GM23338 (cell line): ENCODE measurements at places on chromosomes 5 and 9. TPM values are rescaled to one million over a fixed set of nuclear protein-coding genes. Genes with fewer than 3 reads are reported as not detected.

Gene PGM5
- total RNA-seq, result not detected in 2 replicates

Gene HSD17B3
- total RNA-seq, result not detected in 2 replicates

- peak; percentile 68 for DNase-seq
These were observed 157.2 kb upstream of the DMRT1 start for GRCh38 chr9:684054-684890.

GRCh38 chr5:97412959-97413358, 229.9 kb upstream of the RIOK2 start:
- no peak for DNase-seq

- DNase-seq, result no peak
These were observed 79.0 kb upstream of the RNF38 start for GRCh38 chr9:36479101-36479500.

DNA sequence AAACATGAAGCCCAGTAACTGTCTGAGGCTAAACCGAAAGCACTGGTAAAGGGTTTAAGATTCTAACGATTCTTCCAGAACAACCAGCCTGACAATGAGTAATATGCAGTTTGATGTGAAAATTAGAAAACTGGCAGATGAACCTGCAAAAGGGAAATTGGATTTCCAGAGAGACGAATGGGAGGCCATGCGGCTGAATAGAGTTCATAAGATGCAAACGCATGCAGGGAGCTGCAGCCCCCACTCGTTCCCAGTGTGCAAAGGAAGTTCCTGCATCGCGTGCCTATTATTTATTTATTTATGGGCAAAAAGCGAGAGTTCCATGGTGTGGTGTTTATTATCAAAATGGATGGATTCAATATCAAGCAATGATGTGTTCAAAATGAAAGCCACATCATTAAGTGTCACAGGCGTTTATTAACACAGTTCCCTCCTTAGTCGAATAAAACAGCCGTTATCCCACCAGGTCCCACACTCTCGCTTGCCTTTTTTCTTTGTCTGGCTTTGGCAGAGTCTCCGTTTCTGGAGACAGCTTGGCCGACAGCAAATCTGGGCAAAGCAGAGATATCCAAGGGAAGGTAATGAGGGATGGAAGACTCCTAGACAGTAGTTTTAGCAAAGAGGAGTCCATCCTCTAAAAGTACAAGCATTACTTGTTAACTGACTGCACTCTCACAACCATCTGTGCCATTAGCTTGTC, 451.4 kb downstream of the KDM4C start:
- no peak for DNase-seq

DNA sequence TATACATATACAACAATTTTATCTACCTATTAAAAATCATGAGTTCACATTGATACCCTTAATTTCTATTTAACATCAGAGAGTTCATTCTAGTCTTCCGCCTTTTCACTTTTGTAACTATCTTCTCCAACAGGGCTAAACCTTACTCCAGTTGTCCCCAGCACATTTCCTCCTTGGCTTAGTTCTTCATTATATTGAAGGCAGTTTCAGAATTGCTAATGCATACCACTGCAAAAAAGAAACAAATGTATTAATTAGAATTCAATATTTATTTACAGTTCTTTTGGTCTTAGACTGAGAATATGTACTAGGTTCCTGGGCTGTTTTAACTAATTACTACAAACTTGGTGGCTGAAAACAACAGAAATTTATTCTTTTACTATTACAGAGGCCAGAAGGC, 132.5 kb downstream of the WDR70 start:
- no peak for DNase-seq

GRCh38 chr5:157116483-157116954, 7.7 kb upstream of the HAVCR2 start:
- no peak for DNase-seq

Gene CCDC183
- total RNA-seq, result 1.1 and 2.9 TPM in 2 replicates

DNA sequence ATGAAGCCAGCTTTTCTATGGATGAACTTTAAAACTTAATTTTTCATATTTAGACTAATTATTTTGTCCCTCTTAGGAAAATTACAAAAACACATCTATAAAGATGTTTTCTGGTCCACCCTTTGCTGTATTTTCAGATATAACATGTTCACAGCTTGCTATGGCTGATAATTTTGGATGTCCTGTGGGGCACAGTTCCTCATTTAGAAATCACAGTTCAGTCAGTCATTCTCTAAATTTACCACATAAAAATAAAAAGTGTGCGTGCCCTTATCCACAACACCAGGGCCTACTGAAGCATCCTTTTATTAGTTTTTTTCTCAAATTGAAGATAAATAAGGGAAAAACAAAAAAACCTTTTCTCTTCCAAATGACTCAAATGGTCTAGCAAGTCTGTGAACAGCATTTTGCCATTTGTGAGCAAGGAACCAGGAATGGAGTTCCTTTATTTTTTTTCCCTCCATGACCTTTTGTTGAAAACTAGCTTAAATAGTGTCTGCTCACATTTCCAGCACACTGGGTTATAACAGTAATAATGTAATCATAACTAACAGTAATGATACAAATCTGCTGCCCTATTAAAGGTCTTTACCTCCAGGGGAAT, 87.1 kb downstream of the CEMIP2 start:
- no peak for DNase-seq

Gene SLC4A9
- 0.08 TPM in 1 of 2 replicates, not detected in the other for total RNA-seq

DNA sequence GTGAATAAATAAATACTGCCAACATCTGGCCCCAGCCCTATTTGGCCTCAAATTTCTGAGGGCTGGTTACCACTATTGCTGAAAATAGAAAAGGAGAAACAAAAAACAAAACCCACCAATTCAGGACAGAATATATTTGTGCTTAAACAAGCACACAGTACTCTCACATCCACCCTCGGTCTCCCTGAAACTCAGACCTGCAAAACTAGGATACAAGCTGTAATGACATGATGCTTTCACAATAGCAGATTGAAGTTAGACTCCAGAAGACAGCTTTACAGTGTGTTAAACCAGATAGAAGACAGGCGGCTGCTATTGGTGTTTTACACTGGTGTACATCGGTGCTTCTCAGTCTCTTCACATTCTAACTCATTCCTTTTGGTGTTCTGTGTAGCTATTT, 214.9 kb upstream of the DMRT1 start:
- DNase-seq, result no peak

Gene TXNDC8
- total RNA-seq, result not detected in 2 replicates

Gene KCNMB1
- 0.17 and 0.23 TPM in 2 replicates for total RNA-seq

GRCh38 chr9:20636888-20637440, 14.7 kb upstream of the MLLT3 start:
- peak; percentile 58 for DNase-seq

Gene CDX1
- not detected in 2 replicates for total RNA-seq

DNA sequence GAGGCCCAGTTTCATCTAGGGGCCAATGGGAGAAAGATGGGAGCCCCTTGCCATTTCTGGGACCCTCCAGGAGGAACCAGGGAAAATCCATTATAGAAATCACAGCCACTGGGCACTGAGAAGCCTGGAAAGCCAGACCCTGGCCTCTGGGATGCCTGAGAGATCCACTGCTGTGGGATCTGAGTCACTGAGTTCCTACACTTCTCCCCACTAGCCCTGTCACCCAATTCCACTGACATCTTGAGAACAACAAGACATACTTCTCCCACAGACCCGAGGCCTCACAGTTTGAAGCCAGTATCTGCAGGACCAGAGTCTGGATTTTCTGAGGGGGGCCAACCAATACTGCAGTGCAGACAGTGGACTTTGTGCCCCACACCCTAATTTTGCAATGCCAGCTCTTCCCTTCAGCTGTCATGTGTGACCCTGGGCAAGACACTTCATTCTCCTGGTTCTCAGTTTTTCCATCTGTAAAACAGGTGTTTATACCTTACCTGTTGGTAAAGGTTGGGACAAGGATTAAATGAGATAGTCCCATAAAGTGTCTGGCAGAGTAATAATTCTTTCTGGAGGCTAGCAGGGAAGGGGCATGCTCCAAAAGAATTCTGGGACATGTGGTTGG, 46.5 kb downstream of the CXXC5 start:
- DNase-seq, result no peak

Gene SETX
- total RNA-seq, result 39.3 and 49.9 TPM in 2 replicates

Gene IL3
- not detected in 2 replicates for total RNA-seq

- DNase-seq, result no peak
These were observed 64.6 kb downstream of the MAN2A1 start for GRCh38 chr5:109754319-109754718.

Gene SPATA6L
- total RNA-seq, result 0.39 and 1.7 TPM in 2 replicates

DNA sequence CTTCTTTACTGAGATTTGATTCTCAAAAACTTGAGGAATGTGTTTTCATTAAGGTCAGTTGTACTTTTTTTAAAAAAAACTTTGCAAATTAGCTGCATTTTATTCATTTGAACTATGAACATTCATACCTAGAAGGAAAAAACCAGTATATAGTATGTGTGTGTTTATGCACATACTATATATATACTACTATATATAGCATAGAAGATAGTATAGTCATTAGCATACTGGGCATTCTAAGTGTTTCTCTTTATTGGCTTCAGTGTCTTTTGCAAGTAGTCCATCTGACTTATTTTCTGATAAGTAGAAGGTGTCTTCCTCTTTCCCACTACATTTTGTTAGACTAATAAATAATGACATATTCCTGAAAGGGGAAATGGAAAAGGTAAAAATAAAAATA, 33.0 kb downstream of the ELOVL7 start:
- DNase-seq, result no peak

Gene DDX4
- total RNA-seq, result 0.83 TPM in 1 of 2 replicates, not detected in the other

DNA sequence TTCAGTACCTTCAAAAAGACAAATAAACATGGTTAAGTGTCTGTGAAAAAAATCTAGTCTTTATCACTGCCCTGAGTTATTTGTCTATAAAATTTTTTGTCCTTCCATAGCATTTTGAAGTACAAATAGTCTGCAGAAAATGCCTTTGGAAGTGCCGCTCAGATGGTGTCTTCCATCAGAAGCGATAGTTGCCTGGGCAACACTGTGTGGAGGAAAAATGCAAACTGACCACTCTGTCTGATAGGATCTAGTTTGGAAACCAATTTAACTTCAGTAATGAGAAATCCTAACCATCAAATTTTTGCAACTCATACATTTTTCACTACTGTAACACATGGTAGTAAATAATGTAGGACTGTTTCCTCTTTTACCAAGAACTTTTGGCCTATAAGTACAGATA, 449.9 kb downstream of the PRELID2 start:
- no peak for DNase-seq

Gene RFESD
- total RNA-seq, result 2.4 and 6.3 TPM in 2 replicates
